ENCODE measurements at places on chromosomes 2 and 18. TPM values are rescaled to one million over a fixed set of nuclear protein-coding genes. Genes with fewer than 3 reads are reported as not detected.

- H3K4me1 ChIP-seq, result no peaks in the 10 kb centered on the region
- H3K27ac ChIP-seq, result no peak overlapping the region
- no peak overlapping the region for H3K4me3 ChIP-seq
- no peaks in the 10 kb centered on the region for H3K36me3 ChIP-seq
- DNase-seq, result no peak
Measured at GRCh38 chr2:238489431-238489830, 62.7 kb downstream of the ASB1 start.

GRCh38 chr2:201174687-201175086 is 8.3 kb upstream of the CASP10 start:
- H3K36me3 ChIP-seq, result no peaks in the 10 kb centered on the region
- H3K4me3 ChIP-seq, result no peak overlapping the region
- H3K4me1 ChIP-seq, result no peaks in the 10 kb centered on the region
- H3K27me3 ChIP-seq, result no peaks in the 10 kb centered on the region
- no peak overlapping the region for H3K27ac ChIP-seq
- DNase-seq, result no peak

DNA sequence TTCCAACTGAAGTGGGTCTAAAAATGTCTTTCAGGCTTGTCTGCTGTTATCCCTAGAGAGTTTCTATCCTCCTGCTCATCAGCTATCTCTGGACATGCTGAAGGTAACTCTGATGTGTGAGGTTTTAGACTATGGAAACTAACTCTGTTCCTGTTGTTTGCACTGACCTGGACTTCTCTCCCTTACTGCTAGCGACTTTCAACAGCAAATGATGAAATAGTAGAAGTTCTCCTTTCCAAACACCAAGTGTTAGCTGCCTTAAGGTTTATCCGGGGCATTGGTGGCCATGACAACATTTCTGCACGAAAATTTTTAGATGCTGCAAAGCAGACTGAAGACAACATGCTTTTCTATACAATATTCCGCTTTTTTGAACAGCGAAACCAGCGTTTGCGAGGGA is 26.9 kb downstream of the RMC1 start:
- H3K27ac ChIP-seq, result no peak overlapping the region
- no peak overlapping the region for H3K4me3 ChIP-seq
- H3K4me1 ChIP-seq, result peaks cover 2% of the 10 kb centered on the region
- H3K36me3 ChIP-seq, result no peaks in the 10 kb centered on the region
- DNase-seq, result no peak

DNA sequence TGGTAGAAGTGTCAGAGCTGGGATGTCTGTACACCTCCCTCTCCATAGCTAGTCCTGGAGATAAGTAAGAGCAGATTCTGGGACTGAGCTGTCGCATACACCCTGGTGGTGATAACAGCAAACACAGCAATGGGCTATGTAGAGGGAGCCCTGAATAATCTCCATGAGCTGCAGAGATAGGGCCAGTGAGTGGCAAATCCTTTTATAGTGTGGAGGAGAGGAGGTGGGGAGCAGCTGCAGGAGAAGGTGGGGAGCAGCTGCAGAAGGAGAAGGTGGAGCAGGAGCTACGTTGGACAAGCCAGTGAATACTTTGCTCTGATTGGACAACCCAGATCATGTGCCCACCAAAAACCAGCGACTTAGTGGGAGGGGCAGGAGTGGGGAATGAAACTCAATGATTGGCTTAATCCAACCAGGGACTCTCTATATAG is 85.5 kb downstream of the TMEM247 start:
- peaks cover 12% of the 10 kb centered on the region for H3K4me1 ChIP-seq
- no peak overlapping the region for H3K27ac ChIP-seq
- no peak overlapping the region for H3K4me3 ChIP-seq
- H3K27me3 ChIP-seq, result no peaks in the 10 kb centered on the region

DNA sequence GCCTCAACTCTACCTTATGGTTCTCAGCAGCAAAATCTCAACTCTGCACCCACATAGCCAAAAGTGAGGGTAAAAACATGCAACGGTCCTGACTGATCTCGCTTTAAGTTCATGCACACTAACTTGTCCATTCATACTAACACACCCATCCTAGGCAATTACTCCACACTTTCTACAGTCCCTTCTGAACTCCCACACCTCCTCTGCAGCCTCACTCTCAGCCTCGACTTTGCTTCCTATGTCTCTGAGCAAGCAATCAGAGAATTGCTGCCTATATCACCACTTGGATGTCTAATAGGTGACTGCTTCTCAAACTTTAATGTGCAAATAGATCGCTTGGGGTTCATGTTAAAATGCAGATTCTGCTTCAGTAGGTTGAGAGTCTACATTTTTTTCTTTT is 7.8 kb upstream of the TMBIM1 start:
- no peak for DNase-seq
- no peak overlapping the region for H3K27ac ChIP-seq
- no peak overlapping the region for H3K4me3 ChIP-seq
- H3K36me3 ChIP-seq, result no peaks in the 10 kb centered on the region

DNA sequence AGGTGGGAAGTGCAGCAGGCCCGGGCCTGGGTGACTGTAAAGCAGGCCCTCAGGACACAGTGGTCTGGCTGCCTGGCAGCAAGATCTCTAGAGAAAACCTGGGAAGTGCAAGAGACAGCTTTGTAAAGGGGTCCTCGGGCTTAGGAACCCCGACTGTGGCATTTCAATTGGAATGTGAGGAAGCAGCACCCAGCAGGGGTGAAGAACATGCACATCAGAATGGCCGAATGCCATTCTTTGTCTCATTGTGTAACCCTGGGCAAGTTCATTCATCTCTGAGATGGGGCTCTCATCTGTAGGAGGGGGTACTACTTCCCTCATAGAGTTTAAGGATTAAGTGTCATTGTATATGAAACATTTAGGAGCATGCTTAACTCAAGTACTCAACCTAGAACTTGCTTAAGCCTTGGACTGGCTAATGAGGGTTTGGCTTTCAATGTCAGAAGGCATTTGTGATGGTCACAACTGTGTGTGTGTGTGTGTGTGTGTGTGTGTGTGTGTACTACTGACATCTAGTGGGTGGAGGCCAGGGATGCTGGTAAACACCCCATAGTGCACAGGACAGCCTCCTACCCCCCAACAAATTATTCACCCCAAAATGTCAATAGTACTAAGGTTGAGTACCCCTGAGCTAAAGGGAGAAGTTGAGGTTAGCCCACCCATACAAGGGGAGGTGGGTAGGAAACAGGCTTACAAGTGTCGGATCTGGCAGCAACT is 29.3 kb downstream of the MEX3C start:
- DNase-seq, result no peak
- H3K4me1 ChIP-seq, result no peaks in the 10 kb centered on the region
- no peak overlapping the region for H3K27ac ChIP-seq
- H3K27me3 ChIP-seq, result no peaks in the 10 kb centered on the region
- no peaks in the 10 kb centered on the region for H3K36me3 ChIP-seq

Gene KLHL14
- total RNA-seq, result 3.7 TPM

Gene TEX44
- total RNA-seq, result not detected

Gene CIB4
- not detected for total RNA-seq

Gene HSBP1L1
- total RNA-seq, result 11.9 TPM

Gene ADAM23
- 1.5 TPM for total RNA-seq

Gene KCNS3
- 4.9 TPM for total RNA-seq

Gene CWC22
- total RNA-seq, result 19.6 TPM

Gene EVX2
- total RNA-seq, result not detected

Measured in ovary (tissue), 10 donors.